ENCODE measurements at places on chromosomes 4 and X. TPM values are rescaled to one million over a fixed set of nuclear protein-coding genes. Genes with fewer than 3 reads are reported as not detected.

The TMEM35A gene
- total RNA-seq: 12.8 TPM

The CXCL11 gene
- under 0.01 TPM for total RNA-seq

The PPP1R2C gene
- total RNA-seq: not detected

The XAGE1A gene
- total RNA-seq: not detected

The GRK4 gene
- total RNA-seq: 1.7 TPM

The IL3RA gene
- total RNA-seq: not detected

The C4orf51 gene
- total RNA-seq: not detected

The HHIP gene
- total RNA-seq: 8.6 TPM

DNA sequence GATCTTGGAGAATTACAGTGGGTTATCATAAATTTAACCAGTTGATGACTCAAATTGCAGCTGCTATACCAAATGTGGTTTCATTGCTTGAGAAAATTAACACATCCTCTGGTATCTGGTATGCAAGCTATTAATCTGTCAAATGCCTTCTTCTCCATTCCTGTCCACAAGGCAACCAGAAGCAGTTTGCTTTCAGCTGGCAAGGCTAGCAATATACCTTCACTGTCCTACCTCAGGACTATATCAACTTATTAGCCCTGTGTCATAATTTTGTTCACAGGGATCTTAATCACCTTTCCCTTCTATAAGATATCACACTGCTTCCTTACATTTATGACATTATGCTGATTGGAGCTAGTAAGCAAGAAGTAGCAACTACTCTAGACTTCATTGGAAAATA, 110.0 kb upstream of the GPC3 start:
- no peak overlapping the region for H3K27ac ChIP-seq
- no peak overlapping the region for H3K4me3 ChIP-seq
- H3K27me3 ChIP-seq: no peaks in the 10 kb centered on the region
- H3K36me3 ChIP-seq: no peaks in the 10 kb centered on the region
- H3K4me1 ChIP-seq: no peaks in the 10 kb centered on the region

- H3K27ac ChIP-seq: no peak overlapping the region
Observed at GRCh38 chrX:149962859-149963757, 24.8 kb upstream of the EOLA2 start.

DNA sequence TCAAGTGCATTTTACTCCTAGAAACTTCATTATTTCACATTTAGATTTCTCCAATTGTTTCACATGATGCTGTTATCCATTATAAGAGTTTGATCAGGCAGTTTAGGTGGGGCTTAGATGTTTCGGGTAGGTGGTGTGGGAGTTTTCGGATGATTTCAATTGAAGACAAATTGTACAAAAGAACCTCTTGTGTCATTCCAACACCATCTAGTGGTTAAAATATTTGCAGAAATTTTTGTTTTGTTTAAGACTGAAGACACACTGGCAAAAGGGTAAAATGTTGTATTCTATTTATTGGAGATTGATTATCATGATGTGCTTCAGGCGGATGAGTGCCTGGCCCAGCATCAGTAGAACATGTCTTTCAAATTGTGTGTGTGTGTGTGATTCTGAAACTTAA, 212.7 kb downstream of the SH3BGRL start:
- H3K27ac ChIP-seq: no peak overlapping the region
- no peak overlapping the region for H3K4me3 ChIP-seq
- no peaks in the 10 kb centered on the region for H3K36me3 ChIP-seq
- H3K27me3 ChIP-seq: no peaks in the 10 kb centered on the region
- DNase-seq: no peak

- no peak overlapping the region for H3K27ac ChIP-seq
- DNase-seq: no peak
- no peak overlapping the region for H3K4me3 ChIP-seq
- no peaks in the 10 kb centered on the region for H3K36me3 ChIP-seq
- no peaks in the 10 kb centered on the region for H3K27me3 ChIP-seq
Observed at GRCh38 chrX:149757206-149758067, 16.4 kb upstream of the HSFX1 start.

DNA sequence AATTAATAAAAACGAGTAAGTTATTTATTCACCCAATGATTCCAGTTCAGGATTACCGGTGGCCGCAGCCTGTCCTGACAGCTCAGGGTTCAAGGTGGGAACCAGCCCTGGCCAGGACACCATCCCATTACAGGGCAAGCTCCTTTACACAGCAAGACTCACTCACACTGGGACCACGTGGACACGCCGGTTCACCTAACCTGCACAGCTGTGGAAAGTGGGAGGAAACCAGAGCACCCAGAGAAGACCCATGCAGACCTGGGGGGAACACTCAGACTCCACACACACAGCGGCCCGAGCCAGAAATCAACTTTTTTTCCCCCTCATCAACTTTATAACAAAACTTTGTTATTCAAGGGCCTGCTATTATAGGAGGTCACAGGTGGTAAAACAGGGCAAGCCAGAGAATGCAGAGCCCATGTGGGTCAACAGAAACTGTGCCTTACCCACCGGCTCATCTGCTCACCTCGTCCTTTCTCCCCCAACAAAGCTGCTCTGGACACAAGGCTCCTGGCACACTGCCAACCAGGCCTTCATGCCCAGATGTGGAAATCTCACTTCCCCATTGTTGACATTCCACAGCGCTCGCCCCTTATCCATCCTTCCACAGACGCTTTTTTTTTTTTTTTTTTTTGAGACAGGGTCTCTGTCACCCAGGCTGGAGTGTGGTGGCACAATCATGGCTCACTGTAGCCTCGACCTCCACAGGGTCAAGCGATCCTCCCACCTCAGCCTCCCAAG, 8.0 kb upstream of the ODAPH start:
- peak; percentile 24 for DNase-seq
- H3K36me3 ChIP-seq: no peaks in the 10 kb centered on the region
- H3K4me1 ChIP-seq: no peaks in the 10 kb centered on the region
- no peak overlapping the region for H3K27ac ChIP-seq
- H3K4me3 ChIP-seq: no peak overlapping the region
- H3K27me3 ChIP-seq: no peaks in the 10 kb centered on the region

DNA sequence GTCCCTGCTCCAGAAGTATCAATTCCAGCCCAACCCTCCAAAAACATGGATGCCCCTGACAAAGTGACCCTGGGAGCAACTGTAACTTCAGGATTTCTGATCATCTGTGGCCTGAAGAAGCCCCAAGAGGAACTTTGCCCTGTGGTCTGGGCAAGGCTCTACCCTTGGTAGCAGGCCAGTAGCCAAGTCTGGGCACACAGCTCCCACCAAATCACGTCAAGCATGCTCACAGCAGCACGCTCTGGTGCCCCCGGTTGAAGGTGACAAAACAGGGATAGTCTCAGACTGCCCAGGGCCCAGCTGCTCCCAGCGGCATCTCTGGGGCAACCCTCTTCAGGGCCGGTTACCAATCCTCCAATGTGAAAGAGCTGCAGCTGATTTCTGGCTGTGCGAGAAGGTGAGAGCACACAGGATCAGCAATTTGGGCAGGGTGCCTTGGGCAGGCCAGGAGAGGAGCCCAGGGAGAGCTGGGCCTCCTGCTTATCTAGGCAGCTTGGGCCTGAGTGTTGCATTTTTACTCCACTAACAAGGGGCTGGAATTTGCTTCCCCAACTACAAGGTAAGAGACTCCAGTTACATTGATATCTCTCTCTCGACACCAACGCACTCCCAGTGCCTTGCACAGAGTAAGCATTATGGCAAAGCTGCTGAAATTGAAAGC, 418.1 kb downstream of the BCOR start:
- H3K27me3 ChIP-seq: peaks cover 14% of the 10 kb centered on the region
- H3K27ac ChIP-seq: no peak overlapping the region
- DNase-seq: no peak
- no peaks in the 10 kb centered on the region for H3K36me3 ChIP-seq

GRCh38 chrX:15930585-15930984, 76.0 kb upstream of the AP1S2 start:
- H3K36me3 ChIP-seq: no peaks in the 10 kb centered on the region
- DNase-seq: peak; percentile 66
- H3K4me3 ChIP-seq: no peak overlapping the region
- no peak overlapping the region for H3K27ac ChIP-seq
- no peaks in the 10 kb centered on the region for H3K4me1 ChIP-seq

DNA sequence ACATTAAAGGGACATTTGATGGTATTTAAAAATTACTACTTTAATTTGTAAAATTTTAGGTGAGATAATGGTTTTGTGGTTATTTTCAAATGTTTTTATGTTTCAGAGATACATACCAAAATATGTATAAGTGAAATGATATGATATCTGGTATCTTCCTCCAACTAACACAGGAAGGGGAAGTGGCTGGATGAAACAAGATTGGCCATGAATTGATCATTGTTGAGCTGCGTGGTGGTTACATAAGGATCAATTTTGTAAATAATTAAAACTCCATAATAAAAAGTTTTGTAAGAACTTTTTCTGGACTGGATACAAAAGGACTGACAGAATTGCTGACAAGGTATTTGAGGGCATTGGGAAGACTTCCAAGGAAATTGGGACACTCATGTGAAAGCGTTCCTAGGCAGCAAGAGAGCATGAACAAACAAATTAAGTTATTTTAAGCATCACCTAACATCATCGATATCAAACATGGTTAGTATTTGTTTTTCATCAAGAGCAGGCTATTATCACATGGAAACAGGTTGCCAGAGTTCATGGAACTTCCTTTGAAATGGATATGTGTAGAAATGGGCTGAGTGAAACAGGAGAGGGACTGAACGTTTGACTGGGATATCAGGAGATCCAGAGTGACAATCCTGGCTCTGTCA, 4.4 kb upstream of the PGM2 start:
- H3K27me3 ChIP-seq: no peaks in the 10 kb centered on the region
- no peaks in the 10 kb centered on the region for H3K36me3 ChIP-seq
- no peak overlapping the region for H3K27ac ChIP-seq
- H3K4me3 ChIP-seq: no peak overlapping the region
- DNase-seq: no peak

- H3K27ac ChIP-seq: no peak overlapping the region
- H3K27me3 ChIP-seq: no peaks in the 10 kb centered on the region
- peaks cover 2% of the 10 kb centered on the region for H3K4me1 ChIP-seq
- H3K36me3 ChIP-seq: 0 out of 2 replicates have a peak, but pooled peaks cover 2% of the 10 kb centered on the region
- no peak for DNase-seq
- no peak overlapping the region for H3K4me3 ChIP-seq
Observed at GRCh38 chrX:124030520-124030919, 69.0 kb downstream of the STAG2 start.

GRCh38 chrX:119899125-119899524, 3.4 kb downstream of the AKAP14 start:
- H3K27me3 ChIP-seq: no peaks in the 10 kb centered on the region
- H3K36me3 ChIP-seq: no peaks in the 10 kb centered on the region
- H3K4me3 ChIP-seq: no peak overlapping the region

GRCh38 chr4:168817370-168817769, 192.7 kb downstream of the CBR4 start:
- peaks cover 15% of the 10 kb centered on the region for H3K4me1 ChIP-seq
- H3K27ac ChIP-seq: peak overlapping the region; percentile 22
- H3K36me3 ChIP-seq: no peaks in the 10 kb centered on the region
- no peak overlapping the region for H3K4me3 ChIP-seq
- DNase-seq: no peak

DNA sequence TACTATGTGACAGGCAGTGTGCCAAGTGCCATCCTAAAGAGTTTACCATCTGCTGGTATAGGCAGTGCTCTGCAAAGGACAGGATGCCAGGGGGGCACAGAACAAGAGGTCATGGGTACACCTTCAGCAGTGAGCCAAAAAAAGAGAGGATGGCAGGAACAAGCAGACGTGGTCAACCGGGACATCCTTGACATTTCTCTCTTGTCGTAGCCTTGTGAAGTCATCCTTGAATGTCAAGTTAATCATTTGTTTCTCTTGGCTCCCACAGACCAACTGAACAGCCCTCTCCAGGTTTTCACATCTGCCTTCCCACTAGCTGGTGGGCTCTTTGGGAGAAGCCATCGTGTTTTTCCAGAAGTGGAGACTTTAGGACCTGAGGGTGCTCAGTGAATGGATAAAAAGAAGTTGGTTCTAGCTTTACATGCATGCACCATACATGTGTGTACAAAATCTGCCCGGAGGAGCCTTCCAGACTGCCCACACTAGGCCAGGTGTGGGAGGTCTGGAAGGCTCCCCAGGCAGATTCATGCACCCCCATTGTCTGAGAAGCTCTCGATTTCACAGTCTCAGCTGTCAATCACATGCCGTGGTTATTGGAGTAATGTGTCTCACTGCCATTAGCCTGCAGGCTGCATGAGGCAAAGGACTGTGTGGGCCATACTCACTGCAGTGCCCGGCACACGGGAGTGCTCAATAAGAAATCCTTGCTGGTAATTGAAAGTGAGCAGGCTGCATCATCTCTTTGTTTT, 16.4 kb downstream of the PNMA6F start:
- no peak overlapping the region for H3K4me3 ChIP-seq
- H3K27me3 ChIP-seq: peaks cover 5% of the 10 kb centered on the region
- H3K27ac ChIP-seq: no peak overlapping the region
- H3K36me3 ChIP-seq: no peaks in the 10 kb centered on the region

GRCh38 chr4:119581190-119581873, 47.3 kb downstream of the PDE5A start:
- H3K27ac ChIP-seq: no peak overlapping the region
- H3K36me3 ChIP-seq: peaks cover 48% of the 10 kb centered on the region
- no peaks in the 10 kb centered on the region for H3K27me3 ChIP-seq
- H3K4me1 ChIP-seq: peaks cover 11% of the 10 kb centered on the region
- no peak for DNase-seq

GRCh38 chrX:71871367-71871766, 39.3 kb upstream of the NHSL2 start:
- H3K4me1 ChIP-seq: no peaks in the 10 kb centered on the region
- peak; percentile 31 for DNase-seq
- H3K36me3 ChIP-seq: no peaks in the 10 kb centered on the region
- H3K4me3 ChIP-seq: no peak overlapping the region

DNA sequence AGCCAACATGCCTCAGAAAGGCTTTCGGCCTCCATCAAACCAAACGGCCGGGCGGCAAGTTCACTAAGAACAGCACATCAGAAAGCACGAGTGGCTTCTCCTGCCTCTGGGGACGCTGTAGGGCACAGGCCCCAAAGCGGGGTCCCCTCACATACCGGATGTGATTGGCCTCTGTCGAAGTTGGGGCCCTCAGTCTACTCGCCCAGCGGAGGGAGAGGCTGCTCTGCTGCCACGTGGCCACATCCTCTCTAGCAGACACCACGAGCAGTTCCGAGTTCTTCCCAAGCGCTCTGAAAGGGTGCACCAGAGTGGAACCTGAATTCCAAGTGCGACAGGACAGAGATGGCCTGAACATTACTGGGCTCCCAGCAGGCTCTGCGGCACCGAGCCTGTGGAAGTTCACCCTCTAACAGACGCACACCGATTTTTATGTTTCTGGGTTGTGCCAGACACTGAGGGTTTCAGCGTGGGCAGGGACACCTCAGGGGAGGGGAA, 21.1 kb downstream of the NOP14 start:
- DNase-seq: no peak
- H3K27me3 ChIP-seq: no peaks in the 10 kb centered on the region
- no peak overlapping the region for H3K27ac ChIP-seq
- H3K36me3 ChIP-seq: peaks cover 78% of the 10 kb centered on the region

DNA sequence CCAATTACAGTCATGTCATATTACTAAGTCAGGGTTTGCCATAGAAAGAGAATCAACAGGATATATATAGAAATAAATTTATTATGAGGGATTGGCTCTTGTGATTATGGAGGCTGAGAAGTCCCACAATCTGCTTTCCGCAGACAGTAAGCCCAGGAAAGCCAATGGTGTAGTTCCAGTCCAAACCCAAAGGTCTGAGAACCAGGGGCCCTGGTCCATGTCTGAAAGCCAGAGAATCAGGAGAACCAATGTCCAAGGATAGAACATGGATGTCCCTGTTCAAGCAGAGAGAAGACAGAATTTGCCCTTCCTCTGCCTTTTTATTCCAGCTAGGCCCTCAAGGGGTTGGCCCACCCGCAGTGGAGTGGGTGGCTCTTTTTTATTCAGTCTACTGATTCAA, 25.6 kb downstream of the FABP2 start:
- H3K27me3 ChIP-seq: no peaks in the 10 kb centered on the region
- peaks cover 18% of the 10 kb centered on the region for H3K36me3 ChIP-seq
- DNase-seq: no peak
